ENCODE measurements at places on chromosomes 6 and 20.

GRCh38 chr6:33107641-33108040, 31.9 kb downstream of the HLA-DPB1 start:
- DNase-seq, result no peak

DNA sequence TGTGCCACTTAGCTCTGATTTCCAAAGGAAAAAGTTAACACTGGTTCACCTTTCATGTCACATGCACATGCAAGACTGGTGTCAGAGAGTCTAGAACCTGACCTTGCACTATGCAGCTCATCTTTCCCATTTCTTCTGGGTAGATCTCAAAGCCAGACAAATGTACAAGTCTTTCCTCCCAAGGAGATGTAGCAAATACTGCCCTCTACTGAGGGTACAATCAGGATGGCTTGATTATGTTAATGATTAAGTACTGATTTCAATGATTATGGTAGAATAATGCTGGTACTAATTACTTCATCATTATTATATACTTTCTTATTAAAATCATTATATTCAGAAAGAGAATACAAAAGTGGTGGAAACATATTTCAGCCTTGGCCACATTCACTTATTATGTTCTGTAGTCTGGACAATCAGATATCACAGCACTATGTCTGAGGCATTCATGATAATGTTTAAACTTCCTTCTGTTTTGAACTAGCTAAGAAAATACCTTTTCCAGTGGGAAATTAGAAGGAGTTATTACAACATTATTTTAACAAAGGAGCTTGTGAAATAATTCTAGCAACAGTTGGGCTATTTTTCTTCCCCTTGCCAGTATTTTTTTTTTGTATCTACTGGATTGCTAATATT, 68.5 kb upstream of the FOXO3 start:
- no peak for DNase-seq

GRCh38 chr6:134520181-134521115, 202.5 kb upstream of the SGK1 start:
- no peak for DNase-seq

DNA sequence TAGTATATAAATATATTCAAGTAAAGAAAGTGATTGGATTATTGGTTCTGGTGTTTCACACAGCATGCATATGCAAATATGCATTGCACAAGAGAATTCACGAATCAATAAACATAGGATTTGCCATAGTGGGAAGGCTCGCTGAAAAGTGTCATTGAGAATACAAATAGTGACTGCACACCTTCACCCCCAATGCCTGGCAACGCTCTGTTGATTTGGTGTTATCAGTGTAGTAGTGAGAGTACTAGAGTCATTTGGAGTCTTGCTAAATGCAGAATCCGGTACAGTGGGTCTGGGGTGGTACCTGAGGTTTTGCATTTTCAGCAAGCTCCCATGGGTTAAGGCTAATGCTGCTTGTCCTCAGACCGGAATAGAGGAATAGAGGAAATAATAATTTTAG, 49.7 kb upstream of the NAA20 start:
- no peak for DNase-seq

DNA sequence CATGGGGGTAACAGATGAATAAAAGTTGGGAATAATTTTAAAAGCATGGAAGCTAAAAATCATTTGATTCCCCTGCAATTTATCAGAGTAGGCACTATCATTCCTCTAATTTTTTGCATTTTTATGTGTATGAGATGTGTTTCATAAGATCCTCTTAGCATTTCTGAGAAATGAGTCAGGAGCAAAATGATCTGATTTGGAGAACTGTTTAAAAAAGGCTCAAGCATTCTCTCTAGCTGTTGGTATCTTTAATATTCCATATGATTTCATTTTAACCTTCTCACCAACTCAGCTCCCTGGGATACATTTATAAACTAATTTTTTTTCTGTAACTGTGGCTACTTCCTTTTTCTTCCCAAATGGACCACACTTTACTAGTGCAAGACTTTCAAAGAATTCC, 60.9 kb downstream of the MCHR2 start:
- no peak for DNase-seq

DNA sequence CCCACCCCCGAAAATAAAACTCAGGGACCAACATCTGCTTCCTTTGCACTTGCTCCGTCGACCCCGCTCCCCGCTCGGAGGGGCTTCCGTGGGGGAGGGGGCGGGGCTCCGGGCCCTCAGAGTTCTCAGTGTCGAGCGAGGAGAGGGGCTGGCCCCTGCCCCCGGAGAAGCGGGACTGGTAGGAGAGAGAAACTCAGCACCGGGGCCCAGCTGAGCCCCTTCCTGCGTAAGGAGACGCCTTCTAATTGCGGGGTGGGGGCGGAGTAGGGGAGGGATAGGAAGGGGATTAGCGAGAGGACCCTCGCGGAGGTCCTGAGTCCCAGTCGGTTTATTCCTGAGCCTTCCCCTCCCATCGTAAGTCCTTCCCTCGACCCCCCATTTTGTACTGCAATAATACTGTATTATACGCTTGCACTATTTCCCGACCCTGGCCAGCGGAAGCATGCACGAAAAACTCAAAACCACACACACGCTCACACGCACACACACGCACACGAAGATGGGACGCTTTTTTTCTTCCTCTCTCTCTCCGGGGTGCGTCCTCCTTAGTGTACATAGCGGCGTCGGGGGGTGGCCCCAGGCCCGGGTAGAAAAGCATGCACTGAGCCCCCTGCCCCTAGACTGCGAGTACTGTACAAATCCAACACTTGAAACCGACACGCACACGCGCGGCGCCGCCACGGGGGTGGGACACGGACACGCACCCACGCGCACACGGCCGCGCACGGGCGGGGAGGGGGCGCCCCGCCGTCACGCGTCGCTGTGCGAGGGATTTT, 22.1 kb upstream of the SLC22A7 start:
- DNase-seq, result peak; percentile 63
